B cell (primary cell): ENCODE measurements at places on chromosomes 16 and 17.
A peak's percentile ranks its signal among the peaks of the same experiment; 100 is the strongest.

DNA sequence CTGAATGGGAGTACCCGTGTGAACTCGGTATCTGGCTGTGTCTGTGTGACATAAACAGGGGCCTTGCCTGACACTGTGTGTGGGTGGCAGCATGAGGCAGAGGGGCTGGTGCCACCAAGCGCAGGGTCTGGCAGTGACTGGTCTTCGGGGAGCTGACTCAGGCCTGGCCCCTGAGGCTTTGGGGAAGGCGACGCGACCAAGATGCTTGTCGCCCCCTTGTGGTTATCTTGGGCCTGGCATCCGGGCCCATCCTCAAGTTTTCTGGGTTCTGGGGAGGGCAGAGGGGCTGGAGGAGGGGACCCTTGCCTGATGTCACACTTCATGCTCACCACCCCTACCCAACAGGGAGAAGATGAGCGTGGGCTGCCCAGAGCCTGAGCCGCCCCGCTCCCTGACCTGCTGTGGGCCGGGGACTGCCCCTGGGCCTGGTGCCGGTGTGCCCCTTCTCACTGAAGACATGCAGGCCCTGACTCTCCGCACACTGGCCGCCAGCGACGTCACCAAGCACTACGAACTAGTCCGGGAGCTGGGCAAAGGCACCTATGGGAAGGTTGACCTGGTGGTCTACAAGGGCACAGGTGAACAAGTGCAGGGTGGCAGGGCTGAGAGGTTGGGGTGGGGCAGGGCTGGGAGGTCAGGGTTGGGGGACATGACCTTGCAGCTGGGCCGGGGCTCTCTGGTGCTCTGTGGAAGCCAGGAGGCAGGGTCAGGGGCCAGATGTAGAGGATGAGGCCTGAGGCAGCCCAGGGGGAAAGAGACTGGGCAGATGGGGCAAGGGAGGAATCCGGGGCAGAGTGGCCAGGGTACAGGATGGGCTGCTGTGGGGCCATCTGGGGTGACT lies 24.9 kb downstream of the SBK1 start:
- peak; percentile 80 for DNase-seq

DNA sequence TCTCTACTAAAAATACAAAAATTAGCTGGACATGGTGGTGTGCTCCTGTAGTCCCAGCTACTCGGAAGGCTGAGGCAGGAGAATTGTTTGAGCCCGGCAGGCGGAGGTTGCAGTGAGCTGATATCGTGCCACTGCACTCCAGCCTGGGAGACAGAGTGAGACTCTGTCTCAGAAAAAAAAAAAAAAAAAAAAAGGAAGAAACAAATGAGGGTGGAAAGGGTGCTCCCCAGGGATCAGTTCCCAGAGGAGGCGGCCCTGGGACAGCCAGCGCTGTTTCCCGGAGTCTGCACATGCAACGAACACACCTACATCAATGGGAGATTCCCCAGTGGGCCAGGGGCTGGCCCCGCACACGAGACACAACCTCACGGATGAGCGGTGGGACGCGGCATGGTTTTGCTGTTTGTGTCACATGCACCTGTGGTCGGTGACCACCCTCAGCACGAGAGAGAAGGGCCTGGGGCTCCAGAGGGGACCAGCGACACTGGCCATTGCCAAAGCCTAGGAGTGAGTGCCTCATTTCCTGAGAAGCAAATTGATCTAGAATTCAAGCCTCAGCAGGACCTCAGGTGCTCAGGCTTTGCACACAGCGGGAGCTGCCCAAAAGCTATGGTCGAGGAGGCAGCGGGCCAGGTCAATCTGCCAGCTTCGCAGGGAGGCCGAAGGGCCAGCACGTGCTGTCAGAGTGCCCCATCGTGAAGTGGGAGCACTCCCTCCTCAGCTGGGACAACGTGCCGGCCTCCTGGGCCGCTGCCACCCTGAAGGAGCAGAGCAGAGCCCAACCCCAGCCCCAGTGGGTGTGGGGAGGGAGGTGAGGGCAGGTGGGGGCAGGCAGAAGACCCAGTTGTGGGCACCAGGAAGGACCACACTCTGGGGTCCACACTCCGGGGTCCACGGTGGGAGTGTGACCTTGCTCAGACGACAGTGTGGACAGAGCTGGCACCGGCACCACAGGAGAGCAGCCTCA lies 13.8 kb upstream of the WDR45B start:
- DNase-seq, result no peak

- no peak for DNase-seq
Measured at GRCh38 chr16:75599452-75600277, 23.4 kb downstream of the ADAT1 start.

- DNase-seq, result no peak
Measured at GRCh38 chr17:63426917-63427308, 19.2 kb downstream of the CYB561 start.

DNA sequence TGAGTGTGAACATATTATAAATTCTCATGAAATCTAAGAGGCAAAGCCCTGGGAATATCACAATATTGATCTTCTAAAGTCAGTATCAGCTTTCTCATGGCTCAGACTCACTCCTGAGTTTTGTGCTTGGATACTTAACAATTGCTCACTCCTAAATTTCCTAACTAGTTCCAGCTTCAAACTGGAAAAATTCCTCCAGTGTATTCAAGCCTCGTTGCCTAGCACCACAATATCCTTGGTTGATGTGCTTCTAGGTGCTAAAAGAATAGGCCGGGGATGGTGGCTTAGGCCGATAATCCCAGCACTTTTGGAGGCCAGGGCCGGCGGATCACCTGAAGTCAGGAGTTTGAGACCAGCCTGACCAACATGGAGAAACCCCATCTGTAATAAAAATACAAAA lies 62.5 kb downstream of the XYLT1 start:
- no peak for DNase-seq
